ENCODE measurements at places on chromosomes 12 and 14. TPM values are rescaled to one million over a fixed set of nuclear protein-coding genes. Genes with fewer than 3 reads are reported as not detected.

- no peak for DNase-seq
These were observed 90.6 kb upstream of the SLCO1C1 start for GRCh38 chr12:20604408-20605067.

DNA sequence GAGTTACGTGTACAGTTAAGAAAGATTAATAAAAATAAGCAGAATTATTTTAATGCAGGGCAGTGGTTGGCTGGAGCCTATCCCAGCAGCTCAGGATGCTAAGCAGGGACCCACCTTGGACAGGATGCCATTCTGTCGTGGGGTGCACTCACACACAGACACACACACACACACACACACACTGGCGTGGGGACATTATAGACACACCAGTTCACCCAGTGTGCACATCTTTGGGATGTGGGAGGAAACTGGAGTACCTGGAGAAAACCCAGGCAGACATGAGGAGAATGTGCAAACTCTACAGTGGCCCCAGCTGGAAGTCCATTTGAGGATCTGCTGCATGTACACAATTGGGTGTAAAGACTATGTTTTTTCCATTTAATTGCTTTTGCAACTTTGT, 12.8 kb upstream of the IFI27L2 start:
- DNase-seq, result no peak

- DNase-seq, result no peak
These were observed 29.8 kb upstream of the RAP1B start for GRCh38 chr12:68580911-68581310.

Gene ASPG
- polyA plus RNA-seq, result 0.02 TPM

Gene LLPH
- 36.6 TPM for polyA plus RNA-seq

Gene FAM186B
- 0.13 TPM for polyA plus RNA-seq

Gene CCDC175
- polyA plus RNA-seq, result not detected

Measured in keratinocyte (primary cell).